ENCODE measurements at places on chromosomes 13 and 19.

GRCh38 chr13:23866420-23867026, 22.7 kb downstream of the MIPEP start:
- no peak for DNase-seq

- no peak for DNase-seq
Measured at GRCh38 chr13:79402074-79402635, 3.9 kb downstream of the RBM26 start.

GRCh38 chr13:113149711-113150549, 8.5 kb upstream of the PROZ start:
- DNase-seq = no peak

DNA sequence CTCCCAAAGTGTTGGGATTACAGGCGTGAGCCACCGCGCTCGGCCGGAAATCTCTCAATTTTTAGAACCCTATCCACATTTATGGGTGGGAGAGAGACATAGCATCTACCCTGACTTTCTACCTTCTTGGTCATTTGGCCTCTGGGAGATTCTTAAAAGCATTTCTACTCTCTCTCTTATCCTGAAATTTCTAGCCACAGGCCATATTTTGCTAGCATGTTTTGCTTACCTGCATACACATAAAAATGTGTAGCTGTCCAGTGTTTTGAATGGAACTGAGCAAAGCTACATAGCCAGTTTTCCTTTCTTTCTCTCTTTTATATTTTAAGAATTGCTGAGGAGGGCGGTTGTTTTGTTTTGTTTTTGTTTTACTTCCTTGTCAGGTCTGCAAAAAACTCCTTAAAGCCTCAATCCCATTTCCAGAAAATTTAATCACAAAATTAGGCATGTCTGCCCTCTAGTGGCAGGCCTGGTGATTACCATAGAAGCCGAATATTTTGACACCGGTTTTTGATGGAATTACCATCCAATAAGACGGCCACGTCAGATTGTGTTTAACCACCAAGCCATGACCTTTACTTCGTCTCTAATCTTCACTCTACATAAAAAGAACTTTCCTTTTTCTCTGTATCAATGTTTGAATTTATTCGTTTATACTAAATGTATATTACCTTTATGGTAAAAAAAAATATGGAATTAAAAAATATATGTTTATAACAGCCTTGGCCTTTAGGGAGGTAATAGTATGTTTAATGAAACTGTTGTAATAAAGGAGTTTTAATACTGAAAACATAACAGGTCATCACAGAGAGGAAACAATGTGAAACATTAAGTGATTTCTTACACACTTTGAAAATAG, 34.4 kb upstream of the OXGR1 start:
- DNase-seq = no peak

DNA sequence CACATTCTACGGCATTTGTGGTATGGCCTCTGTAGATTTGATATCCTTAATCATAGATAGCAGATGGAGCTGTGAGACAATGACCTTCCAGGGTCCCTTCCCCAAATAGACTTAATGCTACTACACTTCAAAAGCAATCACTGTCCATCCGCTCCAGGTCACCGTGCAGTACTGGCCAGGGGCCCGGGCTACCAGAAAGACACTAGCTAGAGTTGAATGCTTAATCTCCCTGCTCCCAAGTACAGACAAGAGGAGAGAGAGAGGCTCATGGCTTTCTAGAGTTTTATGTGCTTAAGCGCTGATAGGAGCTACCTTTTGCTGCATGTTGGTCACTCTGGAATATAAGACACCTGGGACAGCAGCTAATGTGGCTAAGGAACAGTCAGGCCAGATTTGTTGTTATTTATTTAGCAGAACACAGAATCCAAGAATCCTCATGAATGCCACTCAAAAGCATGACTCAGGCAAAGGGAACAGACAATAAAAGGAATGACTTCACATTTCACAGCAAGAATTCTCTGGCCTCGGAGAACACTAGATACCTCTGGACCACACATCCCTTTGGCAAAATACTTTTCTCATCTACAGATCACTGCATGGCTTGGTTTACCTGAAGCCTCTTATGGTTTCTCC, 165.0 kb downstream of the LACC1 start:
- no peak for DNase-seq

All from activated CD4-positive, alpha-beta T cell treated with anti-CD3 and anti-CD28 coated beads for 1 hour (primary cell).